EH (cell line): ENCODE measurements at places on chromosomes 12 and 14.

DNA sequence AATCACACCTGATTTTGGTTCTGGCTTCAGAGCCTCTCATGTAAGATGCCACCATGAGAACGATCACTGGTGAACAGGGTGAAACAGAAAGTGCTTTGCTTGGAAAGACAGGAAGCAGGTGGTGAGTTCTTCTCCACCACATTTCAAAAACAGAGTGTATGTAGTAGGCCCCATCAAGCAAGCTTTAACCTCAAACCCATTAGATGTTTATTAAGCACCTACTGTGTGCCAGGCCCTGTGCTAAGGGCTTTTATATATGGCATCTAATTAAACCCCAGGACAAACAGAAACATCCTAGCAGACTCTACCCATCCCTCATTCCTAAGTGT, 47.8 kb upstream of the MED13L start:
- DNase-seq: no peak

- no peak for DNase-seq
These were observed 59.1 kb upstream of the PTGR2 start for GRCh38 chr14:73792481-73792880.

DNA sequence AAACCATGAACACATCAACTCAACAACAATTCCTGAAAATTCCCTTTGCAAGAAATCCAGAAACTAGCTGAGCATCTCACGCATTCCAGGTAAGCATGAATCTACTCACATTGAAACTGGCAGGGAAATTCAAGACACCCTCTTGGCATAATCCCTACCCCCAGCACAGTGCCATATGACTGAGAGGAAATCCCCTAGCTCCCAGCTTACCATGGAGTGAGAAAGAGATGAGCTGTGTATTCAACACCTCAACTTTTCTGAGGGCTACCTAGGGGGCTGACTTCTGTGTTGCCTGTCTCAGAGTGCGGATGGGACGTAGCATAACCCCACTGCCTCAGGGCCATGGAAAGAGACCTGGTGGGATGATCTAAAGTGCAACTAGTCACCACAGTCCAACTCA, 37.7 kb upstream of the GPR132 start:
- DNase-seq: no peak

GRCh38 chr12:86551146-86551571, 295.0 kb upstream of the MGAT4C start:
- no peak for DNase-seq

GRCh38 chr14:49982501-49982951, 89.6 kb downstream of the ARF6 start:
- DNase-seq: peak; percentile 93

DNA sequence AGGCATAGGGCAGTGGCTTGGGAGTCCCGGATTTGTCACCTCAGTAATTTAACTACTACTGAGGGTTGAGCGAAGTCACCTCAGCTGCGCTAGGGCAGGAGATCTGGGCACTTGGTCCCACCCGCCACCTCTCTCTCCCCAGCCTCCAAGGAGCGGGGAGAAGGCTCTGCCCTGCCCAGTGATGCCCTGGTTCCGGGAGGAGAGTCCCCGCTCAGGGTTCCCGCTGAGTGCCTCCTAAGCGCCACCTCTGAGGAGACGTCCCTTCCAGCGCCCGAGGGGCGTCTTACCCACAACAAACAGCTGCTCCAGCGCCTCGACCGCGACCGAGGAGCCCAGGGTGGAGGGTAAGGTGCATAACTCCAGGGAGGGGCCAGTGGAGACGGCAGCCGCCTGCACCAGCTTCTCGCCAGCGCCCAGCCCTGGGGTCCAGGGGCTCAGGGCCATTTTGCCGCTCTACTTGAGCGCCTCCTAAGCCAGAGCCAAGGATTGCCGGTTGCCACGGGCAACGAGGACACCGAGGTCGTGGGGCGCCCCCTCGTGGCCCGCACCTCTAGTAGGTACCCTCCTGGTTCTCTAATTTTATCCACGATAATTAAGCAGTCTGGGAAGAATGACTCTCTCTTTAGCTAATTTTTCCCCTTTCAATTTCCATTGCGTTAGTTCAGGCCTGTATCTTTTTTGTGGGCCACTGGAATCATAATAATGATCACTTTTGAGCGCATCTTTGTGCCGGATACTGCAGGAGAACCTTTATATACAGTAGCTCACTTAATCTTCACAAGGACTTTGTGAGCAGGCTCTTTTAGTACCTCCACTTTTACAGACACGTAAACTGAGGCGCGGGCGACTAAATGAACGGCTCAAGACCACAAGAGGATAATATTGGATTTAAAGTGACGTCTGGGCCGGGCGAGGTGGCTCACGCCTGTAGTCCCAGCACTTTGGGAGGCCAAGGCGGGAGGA, at the start of gene CCDC175:
Gene CCDC175, minus strand, starts transcription at position 481 of the 963 bp plus-strand sequence. Its CDS starts 37 bp downstream, at position 444.
- DNase-seq: peak; percentile 64

- DNase-seq: peak; percentile 70
These were observed 33.2 kb downstream of the TMEM30B start for GRCh38 chr14:61247935-61248334.

- no peak for DNase-seq
These were observed 9.3 kb upstream of the TAS2R46 start for GRCh38 chr12:11071414-11071813.

DNA sequence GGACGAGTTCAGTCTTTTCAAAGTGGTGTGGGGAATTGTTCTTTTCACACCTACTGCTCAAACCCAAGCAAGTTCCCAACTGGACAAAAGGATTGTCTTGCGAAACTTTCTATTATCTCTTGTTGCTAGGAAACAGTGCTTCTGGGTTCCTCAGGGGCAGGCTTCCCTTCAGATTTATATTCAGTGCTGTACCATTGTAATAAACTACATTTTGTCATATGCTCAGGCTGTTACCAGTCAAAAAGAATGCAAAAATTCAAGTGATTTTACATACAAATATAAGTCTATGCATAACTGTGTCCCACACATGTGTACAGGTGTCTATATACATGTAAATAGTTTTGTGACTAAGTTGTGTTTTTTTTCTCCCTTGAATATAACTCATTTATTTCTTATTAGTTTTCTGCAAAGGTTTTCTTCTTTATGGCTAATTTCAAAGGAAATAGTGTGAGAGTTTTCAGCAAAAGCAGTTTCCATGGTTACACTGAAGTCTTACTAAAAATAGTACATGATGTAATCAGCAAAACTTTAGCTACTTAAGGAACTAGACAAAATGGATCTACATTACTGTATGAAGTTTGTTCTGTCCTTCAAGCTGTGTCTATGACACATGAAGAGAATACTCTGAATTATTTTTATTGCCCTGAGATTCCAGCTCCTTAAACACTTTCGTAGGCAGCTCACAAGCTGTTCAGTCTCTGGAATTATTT, 430.2 kb upstream of the TMPO start:
- no peak for DNase-seq

GRCh38 chr12:122949405-122949804, 16.9 kb downstream of the ABCB9 start:
- no peak for DNase-seq

DNA sequence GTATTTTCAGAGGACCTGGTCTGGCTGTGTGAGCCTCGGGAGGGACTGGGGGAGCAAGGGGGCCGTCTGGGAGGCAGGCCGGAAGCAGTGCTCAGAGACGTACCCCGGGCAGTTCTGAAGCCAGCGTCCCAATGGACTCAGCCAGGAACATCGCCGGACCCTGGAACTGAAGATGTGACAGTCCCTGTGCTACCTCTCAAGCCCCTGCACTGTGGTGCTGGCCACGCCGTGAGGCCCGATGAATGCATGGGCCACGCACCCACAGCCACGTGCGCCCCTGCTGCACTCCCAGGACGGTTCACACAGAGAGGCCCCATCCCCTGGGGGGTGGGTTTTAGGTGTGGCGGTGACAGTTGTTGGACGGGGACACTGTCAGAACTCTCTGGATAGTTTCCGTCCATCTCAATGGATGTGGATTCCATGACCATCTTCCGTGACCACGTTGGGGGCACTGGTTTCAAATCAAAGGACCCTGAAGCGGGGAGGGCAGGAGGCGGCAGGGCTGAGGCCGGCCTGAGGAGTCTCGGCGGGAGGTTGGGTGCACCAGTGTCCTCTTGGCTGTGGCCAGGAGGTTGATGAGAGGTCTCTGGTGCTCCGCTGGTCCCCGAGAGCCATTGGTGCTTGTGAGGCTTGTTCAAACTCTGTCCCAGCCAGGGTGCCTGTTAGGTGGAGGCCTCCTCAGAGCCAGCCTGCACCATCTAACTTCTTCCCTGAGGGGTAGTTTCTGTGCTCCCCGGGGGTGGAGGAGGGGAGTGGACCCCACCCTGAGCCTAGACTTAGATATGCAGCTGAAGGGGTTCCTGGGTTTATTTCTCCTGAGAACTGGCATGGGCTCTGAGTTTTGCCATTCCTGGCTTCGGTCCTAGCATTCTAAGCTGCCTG, 36.3 kb upstream of the TSPAN9 start:
- no peak for DNase-seq

DNA sequence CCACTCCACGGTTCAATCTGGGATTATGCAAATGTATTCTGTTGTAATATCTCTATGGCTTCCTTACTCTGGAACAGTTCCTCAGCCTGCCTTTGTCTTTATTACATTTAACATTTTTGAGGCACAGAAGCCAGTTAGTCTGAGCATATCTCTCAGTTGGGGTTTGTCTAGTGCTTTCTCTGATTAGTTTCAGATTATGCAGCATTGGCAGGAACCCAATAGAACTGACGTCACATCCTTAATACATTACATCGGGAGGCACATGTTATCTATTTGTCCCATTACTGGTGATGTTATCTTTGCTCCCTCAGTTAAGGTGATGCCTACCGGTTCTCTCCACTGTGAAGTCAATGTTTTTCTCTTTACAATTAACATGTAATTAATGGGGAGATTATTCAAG, 62.4 kb downstream of the PPM1A start:
- DNase-seq: peak; percentile 59

- no peak for DNase-seq
These were observed 118.6 kb upstream of the CCDC175 start for GRCh38 chr14:59695198-59695597.

DNA sequence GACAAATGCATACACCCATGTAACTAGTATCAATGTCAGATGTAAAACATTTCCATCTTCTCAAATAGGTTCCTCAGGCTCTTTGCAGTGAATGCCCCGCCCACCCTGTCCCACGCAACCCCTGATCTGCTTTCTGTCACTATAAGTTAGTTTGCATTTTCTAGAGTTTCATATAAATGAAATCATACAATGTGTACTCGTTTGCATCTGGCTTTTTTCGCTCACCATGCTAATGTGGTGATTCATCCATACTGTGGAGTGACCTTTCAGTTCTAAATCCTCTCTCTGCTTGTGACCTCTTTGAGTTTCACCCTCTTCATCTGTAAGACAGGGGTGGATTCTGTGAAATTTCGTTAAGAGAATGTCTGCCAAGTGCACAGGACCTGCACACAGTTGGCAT, 30.6 kb upstream of the MSI1 start:
- peak; percentile 51 for DNase-seq

DNA sequence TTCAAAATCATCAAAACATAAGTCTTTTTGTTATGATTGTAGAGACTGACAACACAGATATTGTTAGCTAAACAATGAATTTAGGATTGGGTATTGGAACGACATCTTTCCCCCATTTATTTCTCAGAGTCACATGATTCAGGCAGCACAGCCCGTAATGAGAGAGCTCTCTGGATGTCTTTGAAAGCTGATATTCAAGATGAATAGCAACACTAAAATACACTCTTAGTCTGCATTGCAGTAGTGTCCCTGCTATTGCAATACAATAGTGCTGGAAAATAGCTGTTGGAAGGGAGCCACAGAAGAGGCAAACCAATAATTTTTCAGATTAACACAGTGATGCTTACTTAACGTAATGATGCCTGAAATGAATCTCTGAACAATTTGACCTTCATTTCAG, 9.9 kb downstream of the GTSF1 start:
- no peak for DNase-seq

DNA sequence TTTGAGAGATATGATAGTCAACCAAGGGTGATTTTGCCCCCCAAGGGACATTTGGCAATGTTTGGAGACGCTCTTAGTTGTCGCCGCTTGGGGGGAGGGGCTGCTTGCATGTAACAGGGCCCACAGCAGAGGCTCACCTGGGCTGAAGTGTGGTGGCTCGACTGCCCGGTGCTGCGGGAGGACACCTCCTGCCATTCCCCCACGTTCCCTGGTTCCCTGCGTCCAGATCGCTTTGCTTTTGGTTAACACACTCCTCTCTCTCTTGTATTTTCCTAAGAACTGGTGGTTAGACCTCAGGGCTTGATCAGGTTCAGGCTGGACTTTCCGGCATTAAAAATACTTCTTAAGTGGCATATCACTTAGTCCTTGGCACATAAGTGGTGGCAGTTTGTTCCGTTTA, 18.9 kb downstream of the PPP2R5C start:
- no peak for DNase-seq

- peak; percentile 29 for DNase-seq
These were observed 106.9 kb downstream of the STXBP6 start for GRCh38 chr14:24943024-24943423.
